ENCODE measurements at places on chromosomes 5 and 9. TPM values are rescaled to one million over a fixed set of nuclear protein-coding genes. Genes with fewer than 3 reads are reported as not detected.
A peak's percentile ranks its signal among the peaks of the same experiment; 100 is the strongest.

GRCh38 chr5:172885597-172886340, 51.7 kb downstream of the ERGIC1 start:
- H3K27me3 ChIP-seq, result no peaks in the 10 kb centered on the region
- H3K27ac ChIP-seq, result peak overlapping the region; percentile 91
- no peak overlapping the region for H3K4me3 ChIP-seq
- peaks cover 10% of the 10 kb centered on the region for H3K36me3 ChIP-seq
- DNase-seq, result peak; percentile 57
- peaks cover 35% of the 10 kb centered on the region for H3K4me1 ChIP-seq

GRCh38 chr9:19074836-19075235, 25.6 kb downstream of the RRAGA start:
- H3K4me1 ChIP-seq, result no peaks in the 10 kb centered on the region
- no peaks in the 10 kb centered on the region for H3K27me3 ChIP-seq
- H3K4me3 ChIP-seq, result no peak overlapping the region
- peaks cover 50% of the 10 kb centered on the region for H3K36me3 ChIP-seq
- DNase-seq, result no peak

- no peak overlapping the region for H3K27ac ChIP-seq
- H3K4me3 ChIP-seq, result no peak overlapping the region
- H3K4me1 ChIP-seq, result no peaks in the 10 kb centered on the region
These were observed 527.3 kb downstream of the MTRR start for GRCh38 chr5:8396246-8396645.

DNA sequence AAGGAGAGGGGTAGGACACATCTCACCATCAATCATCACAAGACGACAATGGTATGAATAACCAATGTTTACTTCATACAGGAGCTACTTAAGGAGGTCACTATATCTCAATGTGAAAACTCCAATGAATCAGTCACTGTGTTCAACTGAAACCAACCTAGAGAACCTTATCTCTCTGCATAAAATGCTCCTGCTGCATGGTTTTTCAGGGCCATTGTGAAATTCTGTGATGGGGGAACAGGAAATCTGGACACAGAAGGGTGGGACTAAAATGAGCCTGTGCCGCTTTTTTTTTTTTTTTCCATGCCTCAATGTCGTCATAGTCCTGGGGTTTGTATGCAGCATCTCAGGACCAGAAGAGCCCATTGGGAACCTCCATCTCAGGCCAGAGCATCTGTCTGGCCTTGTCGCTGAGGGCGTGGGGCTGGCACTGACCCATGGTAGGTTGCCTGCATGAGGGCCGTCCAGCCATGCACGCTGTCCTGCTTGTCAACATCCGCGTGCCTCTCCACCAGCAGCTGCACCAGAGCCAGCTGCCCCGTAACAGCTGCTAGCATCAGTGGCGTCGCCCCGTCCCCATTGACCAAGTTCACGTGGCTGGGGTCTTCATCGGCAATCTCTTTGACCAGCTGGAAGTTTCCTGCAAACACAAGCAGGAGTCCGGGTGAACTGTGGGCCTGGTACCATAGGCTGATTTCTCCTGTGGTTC, 12.7 kb downstream of the ANKS6 start:
- no peaks in the 10 kb centered on the region for H3K36me3 ChIP-seq
- no peak overlapping the region for H3K4me3 ChIP-seq
- H3K4me1 ChIP-seq, result no peaks in the 10 kb centered on the region
- no peak overlapping the region for H3K27ac ChIP-seq

Gene SLC36A2
- not detected for total RNA-seq
